ENCODE measurements at places on chromosomes 2 and 18. TPM values are rescaled to one million over a fixed set of nuclear protein-coding genes. Genes with fewer than 3 reads are reported as not detected.
A peak's percentile ranks its signal among the peaks of the same experiment; 100 is the strongest.

The UGT1A6 gene
- total RNA-seq: not detected

The ALPP gene
- not detected for total RNA-seq

The INHBB gene
- total RNA-seq: not detected

The NOL4 gene
- 0.27 TPM for total RNA-seq

The POTEC gene
- not detected for total RNA-seq

The TMEM169 gene
- 0.57 TPM for total RNA-seq

The CYS1 gene
- total RNA-seq: 0.17 TPM

The ERMN gene
- total RNA-seq: 2.1 TPM

The RND3 gene
- not detected for total RNA-seq

The LIMS4 gene
- 0.57 TPM for total RNA-seq

The DCDC2C gene
- total RNA-seq: not detected

The UGT1A3 gene
- total RNA-seq: not detected

The HOXD1 gene
- not detected for total RNA-seq

The TCF23 gene
- not detected for total RNA-seq

The AMER3 gene
- total RNA-seq: not detected

DNA sequence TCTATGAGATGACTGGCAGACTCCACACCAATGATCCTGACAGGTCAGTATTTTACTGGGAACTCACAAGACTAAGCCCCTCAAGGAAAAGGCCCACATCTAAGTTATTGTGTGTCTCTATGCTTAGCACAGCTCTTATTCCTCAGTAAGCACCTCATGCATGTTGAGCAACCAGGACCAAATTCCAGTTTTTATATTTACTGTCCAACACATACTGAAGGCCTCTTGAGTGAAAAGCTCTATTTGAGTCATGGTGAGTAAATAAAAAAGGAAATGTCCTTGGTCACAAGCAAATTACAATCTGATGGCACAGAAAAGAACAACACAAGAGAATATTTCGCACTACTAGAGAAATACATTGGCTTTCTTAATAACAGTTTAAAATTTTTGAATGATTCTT is 87.9 kb upstream of the ETAA1 start:
- DNase-seq: no peak

DNA sequence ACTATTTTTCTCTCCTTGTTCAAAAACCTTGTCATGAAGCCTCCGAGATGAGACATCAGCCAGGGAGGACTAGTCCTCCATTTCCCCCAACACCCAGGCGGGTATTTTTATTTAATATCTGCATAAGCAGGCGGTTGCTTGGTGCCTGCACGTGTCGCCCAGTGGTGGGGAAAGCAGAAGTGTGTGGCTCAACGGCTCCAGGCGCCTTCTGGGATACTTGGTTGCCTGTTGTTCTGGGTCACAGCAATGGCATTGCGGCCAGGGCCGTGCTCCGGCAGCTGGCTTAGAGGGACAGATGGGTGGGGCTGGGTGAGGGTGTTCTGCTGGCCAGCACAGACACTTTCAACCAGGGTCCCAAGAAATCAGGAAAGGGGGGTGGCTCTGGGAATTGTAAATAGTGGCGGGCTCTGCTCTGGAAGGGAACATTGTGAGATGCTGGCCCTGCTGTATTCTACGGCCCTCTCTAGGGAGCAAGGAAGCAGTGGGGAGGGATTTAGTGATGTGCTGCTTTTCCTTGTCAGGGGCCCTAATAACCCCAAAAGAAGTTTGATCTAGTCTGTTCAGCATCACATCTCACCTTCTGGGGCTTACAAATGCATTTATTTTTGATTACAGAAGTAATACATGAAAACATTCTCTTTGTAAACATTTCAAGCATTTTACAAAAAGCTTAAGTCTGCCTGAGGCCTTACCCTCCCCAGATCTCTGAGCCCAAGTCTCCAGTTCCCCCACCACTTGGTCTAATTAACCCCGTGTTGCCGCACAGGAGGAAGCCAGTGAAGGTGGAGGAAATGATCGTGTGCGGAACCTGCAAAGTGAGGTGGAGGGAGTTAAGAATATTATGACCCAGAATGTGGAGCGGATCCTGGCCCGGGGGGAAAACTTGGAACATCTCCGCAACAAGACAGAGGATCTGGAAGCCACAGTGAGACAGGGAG is 1.1 kb downstream of the VAMP8 start:
- DNase-seq: peak; percentile 81

DNA sequence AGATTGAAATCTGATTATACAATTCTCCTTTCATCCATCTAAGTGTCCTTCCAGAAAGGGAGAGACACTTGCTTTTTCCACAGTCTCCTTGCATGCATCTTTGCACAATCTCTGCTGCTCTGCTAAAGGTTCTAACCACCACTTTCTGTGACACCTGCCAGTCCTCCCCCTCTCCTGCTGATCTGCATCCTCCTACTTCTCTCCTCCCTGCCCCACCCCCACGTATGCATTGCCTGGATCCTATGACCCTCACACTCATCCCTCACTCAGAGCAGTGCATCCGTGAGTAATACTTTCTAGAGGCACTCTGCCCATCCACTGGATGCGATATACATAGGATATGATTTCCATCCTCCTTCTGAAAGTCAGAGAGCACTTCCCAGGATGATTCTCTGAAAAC is 27.7 kb upstream of the TRAPPC8 start:
- no peak for DNase-seq

DNA sequence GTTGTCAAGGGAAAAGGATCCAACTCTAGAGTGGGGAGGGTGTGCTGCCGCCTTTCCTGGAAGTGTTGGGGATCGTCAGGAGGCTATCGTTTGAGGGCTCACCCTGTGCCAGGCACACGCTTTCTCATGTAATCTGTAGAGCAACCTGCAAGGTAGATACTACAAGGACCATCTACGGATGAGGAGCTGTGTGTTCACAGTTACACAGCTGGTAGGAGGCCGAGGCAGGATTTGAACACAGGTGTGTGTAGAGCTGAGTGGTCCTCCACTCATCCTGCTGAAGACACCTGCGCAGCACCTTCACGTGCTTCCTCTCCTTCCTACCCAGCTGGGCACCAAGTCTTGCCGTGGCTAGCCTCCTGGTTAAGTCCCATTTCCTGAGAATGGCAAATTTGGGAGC is 68.3 kb downstream of the MARCO start:
- no peak for DNase-seq

GRCh38 chr18:61703508-61703907 is 189.3 kb downstream of the RNF152 start:
- no peak for DNase-seq

- DNase-seq: peak; percentile 64
These were observed 91.9 kb downstream of the PPP1R1C start for GRCh38 chr2:182077448-182078142.

GRCh38 chr2:17661460-17661859 is 92.2 kb downstream of the SMC6 start:
- DNase-seq: no peak

- no peak for DNase-seq
These were observed 100.9 kb upstream of the SERTAD2 start for GRCh38 chr2:64754570-64754969.

DNA sequence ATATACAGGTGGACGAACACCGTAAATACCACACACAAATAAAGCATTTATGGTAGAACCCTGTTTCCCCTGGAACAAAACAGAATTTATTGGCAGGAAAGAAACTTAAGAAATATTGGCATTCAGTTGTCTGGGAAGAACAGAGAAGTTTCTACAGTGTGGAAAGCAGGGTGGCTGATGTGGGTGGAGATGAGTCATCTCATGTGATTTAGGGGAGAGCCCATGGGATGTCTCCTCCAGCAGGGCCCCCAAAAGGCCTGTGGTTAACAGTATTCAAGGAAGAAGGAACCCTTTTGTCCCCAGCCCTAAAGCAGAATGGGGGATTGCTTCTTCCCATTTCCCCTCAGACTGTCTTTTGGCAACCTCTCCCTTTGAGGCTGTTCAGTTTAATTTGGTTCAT is 24.2 kb downstream of the SIX3 start:
- DNase-seq: no peak

DNA sequence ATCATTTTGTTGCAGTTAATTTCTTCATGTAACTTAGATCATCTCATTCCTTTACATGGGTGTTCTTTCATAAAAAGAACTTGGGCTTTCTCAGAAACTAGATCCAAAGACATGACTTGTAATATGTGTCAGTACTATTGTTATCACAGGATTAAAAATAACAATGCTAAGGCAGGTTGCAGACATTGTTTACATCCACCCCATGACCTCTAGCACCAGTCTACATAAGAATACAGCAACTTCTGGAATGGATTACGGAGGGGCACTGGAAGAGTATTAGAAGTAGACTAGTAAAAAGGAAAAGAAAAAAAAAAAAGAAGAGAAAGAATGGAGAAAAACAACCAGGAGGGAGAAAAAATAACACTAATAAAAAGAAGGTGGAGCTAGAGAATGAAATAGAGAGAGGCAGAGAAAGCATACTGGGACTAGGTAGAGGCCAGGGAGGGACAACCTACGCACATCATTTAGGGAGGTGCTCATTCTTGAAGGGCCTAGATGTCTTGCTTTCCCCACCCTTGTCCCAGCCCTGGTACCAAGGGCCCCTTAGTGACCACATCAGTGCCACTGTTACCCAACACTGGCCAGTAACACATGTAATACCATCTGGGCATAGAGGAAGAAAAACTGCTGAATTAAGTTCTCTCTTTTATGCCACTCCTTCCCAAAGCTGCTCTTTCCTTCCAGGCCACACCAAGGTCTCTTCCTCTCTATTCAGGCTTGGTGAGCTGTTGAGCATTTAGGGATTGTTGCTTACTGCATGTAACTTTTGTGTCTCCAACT is 70.6 kb upstream of the KLF7 start:
- DNase-seq: no peak

DNA sequence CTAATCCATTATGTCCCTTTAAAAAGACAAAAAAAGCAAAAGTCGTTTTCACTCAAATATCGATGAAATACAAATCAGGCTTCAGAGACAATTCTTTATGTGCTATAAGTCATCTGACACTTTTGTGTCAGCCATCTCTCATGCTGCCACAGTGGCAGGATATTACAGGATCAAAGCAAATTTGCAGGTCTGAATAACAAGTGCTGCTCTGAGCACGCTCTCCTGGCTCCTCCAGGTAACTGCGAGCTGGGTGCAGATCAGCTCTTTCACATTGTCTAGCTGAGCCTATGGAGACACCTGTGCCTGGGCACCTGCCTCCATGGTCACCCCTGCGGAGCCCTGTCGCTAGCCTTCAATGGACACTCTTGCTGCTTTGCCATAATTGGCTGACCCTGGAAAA is 250.2 kb upstream of the RAB12 start:
- DNase-seq: no peak

DNA sequence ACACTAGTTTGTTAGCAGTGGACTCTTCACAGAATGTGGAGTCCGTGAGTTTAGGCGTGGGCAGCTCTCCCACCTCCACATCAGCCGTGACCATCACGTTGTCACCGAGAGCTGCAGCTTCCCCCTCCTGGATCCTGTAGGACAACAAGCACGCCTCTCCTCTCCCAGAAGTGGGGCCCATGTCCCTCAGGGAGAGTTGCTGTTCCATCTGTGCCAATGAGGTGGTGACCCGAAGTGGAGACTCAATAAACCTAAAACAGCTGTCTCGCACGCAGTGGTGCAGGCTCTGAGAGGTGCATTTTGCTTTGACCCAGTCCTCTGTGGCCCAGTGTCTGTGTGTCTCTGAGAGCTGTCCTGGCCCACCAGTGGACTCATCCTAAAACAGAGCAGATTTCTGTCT is 456.5 kb upstream of the SOX11 start:
- no peak for DNase-seq

GRCh38 chr2:133422931-133423351 is 145.3 kb downstream of the NCKAP5 start:
- DNase-seq: no peak

GRCh38 chr18:49961271-49961670 is 147.9 kb upstream of the ACAA2 start:
- no peak for DNase-seq

DNA sequence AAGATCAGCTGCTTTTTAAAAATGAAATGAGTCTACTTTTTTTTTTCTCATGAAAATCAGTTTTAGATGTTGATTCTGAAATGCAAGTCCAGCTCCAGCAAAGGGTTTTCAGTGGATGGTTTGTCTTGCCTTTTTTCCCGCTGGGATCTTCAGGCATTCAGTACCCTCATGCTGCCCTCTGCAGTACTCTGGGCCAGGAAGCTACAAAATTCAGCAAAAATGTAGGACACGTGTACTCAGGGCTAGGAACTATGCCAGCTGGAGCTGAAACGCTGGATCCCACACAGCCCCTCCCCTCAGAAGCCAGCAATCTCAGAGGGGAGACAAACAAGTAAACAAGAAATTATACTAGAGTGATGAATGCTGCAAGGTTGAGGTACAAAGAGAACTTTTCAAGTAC is 97.3 kb downstream of the MMADHC start:
- no peak for DNase-seq

DNA sequence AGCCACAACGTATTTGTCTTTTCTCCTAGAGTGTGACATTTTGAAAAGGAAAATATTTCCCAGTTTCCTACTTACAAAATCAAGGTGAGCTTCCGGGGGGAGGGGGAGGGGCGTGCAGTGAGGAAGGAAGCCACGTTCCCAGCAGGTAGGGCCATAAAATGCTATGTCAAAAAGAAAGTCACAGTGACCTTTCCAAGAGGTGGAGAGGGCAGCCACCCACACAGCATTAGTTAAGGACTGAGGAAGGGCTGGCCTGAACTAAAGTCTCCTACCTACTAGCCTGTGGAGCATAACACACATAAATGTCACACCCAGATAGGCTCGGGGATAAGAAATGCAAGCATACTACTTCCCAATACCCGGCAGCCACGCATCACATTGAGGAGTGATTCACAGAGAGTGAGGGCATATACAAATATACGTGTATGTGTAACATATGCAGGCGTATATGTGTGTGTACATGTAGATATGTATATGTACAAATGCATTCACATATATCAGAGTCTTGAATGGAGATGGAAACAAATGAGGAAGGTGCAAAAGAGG is 191.1 kb downstream of the STK39 start:
- DNase-seq: no peak

- no peak for DNase-seq
These were observed 146.3 kb downstream of the GCA start for GRCh38 chr2:162490052-162490717.

DNA sequence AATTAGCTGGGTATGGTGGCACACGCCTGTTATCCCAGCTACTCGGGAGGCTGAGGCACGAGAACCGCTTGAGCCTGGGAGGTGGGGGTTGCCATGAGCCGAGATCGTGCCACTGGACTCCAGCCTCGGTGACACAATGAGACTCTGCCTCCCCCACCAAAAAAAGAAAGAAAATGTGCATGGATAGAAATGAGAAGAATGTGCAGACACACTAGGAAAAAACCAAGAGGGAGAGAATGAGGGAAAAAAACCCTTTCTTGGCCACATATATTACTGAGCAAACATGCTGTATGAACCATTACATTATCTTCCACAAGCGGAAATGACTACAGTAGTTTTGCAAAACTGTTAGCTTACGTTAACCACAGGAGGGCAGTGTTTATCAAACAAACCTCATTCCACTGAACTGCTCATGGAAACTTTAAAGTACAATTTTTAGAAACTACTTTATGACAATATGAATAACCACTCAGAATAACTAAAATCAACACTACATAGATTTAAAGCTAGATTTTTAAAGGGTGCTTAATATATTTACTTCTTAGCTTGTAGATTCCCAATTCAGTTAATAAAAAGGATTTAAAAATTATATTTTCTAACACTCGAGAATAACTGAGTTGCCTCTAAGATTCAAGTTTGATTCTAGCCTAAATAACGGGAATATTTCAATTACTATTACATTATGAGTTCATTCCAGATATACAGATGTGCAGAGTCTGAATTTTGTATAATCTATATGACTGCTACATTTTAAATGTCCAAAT is 26.4 kb downstream of the ASXL2 start:
- peak; percentile 78 for DNase-seq

All from OCI-LY7 (cell line).